ENCODE measurements at places on chromosomes 12 and 14.

DNA sequence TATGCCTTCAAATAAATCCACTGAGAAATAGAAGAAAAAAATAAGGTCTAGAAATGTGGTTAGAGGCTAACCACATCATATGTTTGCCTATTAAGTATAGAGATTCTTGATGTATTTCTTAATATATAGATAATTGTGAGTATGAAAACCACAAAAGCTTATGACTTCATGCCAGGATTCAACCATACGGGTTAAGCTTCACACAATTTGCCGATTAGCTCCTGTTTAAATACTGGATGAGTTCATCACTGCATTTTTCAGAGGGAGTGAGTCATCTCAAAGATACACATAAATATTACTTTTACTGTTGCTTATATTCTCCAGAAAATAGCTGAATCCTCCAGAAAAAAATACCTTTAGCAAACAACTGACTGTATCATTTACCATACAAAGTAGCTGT lies 79.6 kb downstream of the RPL10L start:
- DNase-seq = no peak

DNA sequence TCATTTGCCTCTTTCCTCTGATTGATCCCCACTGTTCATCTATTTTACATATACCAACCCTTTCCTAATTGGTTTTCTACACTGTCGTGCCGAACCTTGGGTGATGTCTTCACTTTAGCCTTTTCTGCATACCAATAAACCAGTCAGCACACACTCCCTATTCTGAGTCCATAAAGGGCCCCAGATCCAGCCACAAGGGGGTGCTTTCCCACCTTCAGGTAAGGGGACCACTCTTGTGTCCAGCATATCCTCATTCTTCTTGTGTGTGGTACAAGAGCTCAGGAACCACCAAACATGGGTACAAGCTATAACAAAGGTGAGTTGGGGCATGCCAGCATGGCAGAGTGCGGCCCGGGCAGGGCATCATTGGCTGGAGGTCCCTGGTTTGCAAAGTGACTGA lies 859.8 kb downstream of the FSCB start:
- no peak for DNase-seq

- no peak for DNase-seq
Observed at GRCh38 chr12:95629392-95629791, 78.1 kb upstream of the USP44 start.

GRCh38 chr12:67645601-67646000 lies 2.9 kb upstream of the DYRK2 start:
- DNase-seq = no peak

DNA sequence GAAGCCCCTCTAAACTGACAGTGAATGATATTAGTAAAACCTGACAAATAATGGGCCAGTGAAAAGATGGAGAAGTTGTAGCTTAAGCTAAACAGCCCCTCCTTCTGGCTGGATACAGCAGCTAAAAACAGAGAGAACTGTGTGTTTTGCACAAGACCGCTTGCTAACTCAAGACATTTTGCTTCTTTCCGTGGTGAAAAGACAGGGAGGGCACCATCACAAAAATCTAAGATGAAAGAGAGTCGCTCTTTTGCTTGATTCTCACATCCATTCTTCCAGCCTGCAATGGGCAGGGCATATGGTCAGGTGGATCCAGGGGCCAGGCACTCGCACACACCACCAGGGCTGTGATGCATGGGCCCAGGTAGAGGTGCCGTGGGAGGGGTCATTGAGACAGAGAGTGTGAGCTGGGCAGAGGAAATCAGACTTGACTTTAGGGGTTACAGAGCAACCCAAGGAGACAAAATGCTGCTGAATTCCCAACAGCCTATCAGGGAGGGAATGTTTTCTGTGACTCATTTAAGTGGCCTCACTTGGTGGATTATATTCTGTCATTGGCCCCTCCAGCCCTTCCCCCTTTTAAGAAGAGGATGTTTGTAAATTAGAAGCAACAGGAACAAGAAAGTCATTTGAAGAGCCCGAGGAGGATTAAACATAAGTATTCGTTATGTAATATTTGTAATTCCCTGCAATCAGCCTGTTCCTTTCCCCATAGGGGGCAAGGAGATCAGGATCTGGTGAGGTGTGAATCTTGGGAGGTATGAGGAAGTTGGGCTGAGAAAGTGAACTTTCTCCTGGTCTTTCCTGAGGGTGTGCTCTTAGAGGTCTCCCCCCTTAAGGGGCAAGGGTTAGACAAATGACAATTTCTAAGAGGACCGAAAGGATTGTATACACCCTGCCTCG lies 12.3 kb downstream of the EMP1 start:
- DNase-seq = no peak

DNA sequence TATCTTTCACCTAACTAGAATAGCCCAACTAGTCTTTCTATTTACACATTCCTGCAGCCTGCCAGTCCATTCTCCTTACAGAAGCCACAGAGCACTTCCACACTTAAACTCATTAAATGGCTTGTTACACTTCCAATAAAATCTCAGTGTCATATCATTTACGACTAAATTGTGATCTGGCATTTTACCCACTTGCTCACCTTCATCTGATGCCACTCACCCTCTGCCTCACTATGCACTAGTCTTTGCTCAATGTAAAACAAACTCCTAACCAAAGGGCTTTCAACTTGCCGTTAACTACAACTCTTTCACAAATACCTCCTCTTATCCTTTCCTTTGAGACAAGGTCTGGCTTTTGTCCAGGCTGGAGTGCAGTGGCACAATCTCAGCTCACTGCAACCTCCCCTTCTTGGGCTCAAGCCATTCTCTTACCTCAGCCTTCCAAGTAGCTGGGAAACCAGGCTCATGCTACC lies 24.1 kb downstream of the YAF2 start:
- DNase-seq = no peak

GRCh38 chr12:132282950-132283771 lies 46.2 kb downstream of the GALNT9 start:
- DNase-seq = no peak

DNA sequence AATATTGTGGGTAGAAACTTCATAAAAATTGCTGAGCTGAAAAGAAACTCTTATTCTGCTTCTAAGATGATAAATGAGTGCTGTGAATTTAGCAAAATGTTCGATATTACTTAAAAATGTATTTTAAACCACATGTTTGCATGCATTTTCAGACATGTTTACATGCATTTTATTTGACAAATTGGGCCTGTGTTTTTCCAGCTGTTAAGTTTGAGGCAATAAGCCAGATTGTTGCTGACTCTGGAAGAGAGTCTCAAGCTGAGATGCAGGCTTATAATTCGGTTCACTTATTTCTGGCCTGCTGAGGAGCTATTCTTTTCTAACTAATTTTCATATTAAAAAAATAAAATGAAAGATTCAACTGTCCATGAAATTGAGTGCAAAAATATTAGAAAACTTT lies 110.1 kb downstream of the SYNE2 start:
- DNase-seq = no peak

GRCh38 chr14:52860209-52860608 lies 68.8 kb upstream of the GNPNAT1 start:
- DNase-seq = no peak

- DNase-seq = no peak
Observed at GRCh38 chr14:49778421-49778820, 10.5 kb downstream of the KLHDC2 start.

DNA sequence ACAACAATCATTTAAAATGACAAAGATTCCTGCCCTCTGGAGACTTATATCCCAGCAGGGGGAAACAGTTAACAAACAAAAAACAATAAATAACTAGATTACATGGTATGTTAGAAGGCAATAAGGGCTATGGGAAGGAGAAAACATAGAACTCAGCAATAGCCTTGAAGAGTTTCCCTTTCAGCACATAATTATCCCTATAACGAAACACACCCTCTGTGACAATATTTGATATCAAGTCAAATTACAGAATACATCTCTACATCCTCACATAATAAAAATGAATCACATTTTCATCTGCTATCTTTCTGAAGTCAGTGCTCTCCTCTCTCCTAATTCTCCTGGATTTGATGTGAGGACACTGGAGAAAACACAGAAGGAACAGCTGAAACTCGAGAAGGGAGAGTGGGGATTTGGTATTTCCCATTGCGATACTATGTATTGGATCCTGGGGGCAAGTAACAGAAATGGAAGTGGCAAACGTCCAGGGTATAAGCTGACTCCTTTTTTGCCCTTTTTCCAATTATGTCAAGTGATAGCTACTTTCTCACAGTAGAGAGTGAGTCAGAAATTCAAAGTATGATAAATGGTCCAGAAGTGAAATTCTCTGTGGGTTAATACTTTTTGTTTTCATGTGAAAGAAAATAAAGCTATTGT lies 9.7 kb upstream of the PTGER2 start:
- no peak for DNase-seq

GRCh38 chr14:56145965-56146364 lies 27.8 kb downstream of the PELI2 start:
- DNase-seq = no peak

DNA sequence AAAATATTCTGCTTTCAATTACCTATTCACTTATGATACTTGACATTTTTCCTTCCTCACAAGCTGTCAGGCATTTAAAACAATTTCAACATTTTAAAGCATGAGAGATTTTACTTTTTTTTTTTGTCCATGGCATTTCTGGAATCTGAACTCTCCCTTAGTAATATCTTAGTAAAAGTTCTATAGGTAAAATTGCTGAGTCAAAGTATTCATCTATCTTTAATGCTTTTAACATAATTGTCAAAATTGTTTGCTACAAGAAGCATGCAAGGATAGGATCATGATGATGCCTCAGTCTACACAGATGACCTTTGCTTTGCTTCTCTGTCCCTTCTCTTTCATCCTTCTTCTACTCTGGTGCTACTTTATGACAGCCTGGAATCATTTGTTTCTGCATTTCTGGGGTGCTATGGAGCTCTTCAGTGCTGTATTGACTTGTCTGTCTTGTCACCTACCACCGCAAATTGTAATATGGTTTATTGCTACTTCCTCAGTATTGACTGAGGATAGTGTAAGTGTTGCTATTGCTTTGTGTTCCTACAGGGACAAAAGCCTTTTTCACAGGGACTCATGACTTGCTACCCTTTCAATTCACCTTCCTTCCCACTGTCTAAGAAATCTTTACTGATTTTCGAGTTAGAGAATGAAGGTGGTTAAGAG lies 589.8 kb upstream of the ATP2B1 start:
- no peak for DNase-seq

GRCh38 chr14:102496958-102497744 lies 12.4 kb downstream of the ANKRD9 start:
- DNase-seq = no peak

GRCh38 chr12:54564768-54565167 lies 15.4 kb downstream of the PDE1B start:
- no peak for DNase-seq

GRCh38 chr12:9243999-9244649 lies 35.9 kb upstream of the PZP start:
- no peak for DNase-seq

DNA sequence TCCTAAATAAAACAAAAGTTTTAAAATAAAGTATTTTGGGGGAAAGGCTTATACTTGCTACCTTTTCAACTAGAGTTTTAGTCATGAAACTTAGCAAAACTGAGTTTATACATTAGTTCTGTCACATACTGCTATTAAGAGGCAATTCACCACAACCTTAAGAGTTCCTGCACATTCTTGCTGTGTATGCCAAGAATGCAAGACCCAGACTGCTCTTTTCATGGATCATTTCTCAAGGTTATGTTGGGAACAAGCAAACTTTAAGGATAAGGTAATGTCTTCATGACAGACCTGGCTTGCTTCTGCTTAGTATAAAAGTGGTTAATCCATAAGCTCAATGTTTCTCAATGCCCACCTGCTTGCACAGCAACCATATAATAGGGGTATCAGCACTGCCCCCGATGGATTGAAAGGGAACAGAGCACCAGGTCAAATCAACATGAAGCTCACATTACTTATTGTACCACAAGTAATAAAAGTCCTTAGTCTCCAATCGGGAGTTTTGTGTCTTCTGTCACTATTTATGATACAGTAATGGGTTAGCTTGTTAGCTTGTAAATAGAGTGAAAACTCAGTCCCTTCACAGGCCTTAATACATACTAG lies 67.6 kb downstream of the KIF21A start:
- DNase-seq = no peak

DNA sequence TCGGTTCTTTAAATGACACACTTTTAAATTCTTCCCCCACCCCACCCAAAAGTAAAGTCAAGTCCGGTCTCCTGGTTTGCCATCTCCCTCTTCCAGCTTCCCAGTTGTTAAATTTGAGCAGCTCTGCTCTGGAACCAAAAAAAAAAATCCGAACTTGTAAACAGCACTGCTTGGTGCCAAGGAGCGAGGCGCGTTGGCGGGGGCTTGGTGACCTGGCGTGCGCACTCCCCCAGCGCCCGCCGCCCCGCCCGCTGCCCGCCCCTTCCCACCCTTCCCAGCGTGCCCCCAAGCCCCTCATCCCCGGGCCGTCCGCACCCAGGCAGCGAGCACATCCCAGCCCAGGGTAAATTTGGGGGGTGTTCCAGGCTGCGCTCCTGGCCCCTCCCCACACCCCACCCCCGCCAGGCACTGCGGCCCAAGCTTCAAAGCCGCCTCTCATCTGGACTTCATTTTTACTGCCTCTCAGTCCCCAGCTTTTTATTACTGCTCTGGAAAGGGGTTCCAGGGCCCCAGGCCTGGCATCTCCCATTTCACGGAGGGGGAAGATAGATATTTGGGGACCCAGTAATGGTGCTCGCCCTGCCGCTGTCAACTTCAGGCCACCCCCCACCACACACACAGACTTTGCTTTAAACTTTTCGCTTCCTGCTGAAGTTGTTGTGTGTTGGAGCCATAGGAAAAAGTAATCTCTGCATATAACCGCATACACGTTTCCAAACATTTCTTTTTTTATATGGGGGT lies 11.7 kb upstream of the ITGB7 start:
- DNase-seq = no peak

DNA sequence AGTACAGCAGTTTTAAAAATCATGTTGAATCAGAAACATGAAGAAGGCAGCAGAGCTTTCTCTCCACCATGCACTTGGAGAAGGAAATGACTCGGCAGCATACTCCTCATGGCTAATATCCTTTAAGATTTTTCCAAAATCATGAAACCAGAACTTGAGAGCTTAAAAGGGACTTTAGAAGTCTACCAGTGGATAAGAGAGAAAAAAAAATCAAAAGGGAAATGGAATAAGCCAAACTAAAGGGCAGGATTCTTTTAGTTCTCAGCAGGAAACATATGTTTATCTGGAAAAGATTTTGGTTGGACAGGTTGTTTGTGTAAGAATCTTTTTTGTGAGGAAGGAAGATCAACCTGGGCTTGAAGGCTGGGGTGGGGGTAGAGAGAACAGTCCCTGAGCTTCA lies 111.8 kb downstream of the PRKCH start:
- no peak for DNase-seq

- DNase-seq = no peak
Observed at GRCh38 chr12:96493106-96493505, 3.7 kb downstream of the CFAP54 start.

DNA sequence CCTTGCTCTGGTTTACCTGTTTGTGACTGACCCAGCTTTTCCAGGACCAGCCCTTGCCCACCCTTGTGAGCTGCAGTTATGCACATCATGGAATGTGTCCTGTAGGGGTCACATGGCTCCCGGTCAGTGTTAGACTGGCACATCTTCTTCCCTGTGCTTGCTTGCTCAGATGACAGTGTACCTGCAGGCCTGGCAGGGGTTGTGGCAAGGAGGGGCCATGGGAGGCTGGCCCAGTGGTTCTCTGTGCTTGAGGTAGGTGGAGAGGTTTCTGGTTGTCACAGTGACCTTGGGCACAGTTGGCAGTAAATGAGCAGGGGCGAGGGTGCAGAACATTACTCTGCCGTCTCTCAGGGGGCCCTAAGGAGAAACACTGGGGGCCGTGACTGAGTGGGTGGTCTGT lies 27.6 kb upstream of the RD3L start:
- DNase-seq = no peak

GRCh38 chr12:3363608-3364007 lies 127.4 kb upstream of the PRMT8 start:
- DNase-seq = no peak

- no peak for DNase-seq
Observed at GRCh38 chr14:93333631-93334103, 831 bp upstream of the BTBD7 start.
